ENCODE measurements at places on chromosomes 11 and 22.
A peak's percentile ranks its signal among the peaks of the same experiment; 100 is the strongest.

DNA sequence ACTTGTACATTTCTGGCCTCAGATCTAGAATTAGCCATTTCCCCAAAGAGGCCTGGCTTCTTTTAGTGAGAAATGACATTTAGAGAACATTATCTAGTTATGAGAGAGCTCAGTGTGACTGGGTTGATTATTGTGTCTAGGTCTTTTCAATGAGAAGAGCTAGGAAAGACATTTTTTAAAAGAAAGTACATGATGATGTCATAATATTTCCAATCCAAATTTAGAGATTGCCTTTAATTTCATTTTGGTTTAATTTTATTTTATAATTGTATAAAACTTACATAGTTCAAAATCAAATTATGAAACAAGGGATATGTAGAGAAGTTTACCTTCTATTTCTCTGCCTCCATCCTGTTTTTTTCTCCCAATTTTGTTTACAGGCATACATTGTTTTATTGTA lies 354.9 kb downstream of the TMEM135 start:
- no peak for DNase-seq

DNA sequence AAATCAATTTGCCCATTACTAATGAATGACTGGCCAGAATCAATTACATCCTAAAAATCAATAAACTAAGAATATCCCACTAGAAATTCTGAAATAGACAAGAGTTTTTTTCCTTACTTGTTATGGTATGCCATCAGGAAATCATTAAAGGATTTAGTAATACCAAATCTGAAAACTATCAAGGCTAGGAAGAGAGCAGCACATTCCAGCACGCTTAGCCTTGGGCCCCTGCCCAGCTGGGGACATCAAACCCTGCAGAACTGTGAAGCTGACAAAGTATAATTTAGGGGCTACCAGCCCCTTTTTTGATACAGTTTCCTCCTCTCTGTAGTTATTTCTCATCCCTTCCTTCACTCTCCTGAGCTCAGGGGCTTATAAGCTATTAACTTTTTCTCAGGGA lies 247.8 kb upstream of the ZC3H12C start:
- peak; percentile 72 for DNase-seq

DNA sequence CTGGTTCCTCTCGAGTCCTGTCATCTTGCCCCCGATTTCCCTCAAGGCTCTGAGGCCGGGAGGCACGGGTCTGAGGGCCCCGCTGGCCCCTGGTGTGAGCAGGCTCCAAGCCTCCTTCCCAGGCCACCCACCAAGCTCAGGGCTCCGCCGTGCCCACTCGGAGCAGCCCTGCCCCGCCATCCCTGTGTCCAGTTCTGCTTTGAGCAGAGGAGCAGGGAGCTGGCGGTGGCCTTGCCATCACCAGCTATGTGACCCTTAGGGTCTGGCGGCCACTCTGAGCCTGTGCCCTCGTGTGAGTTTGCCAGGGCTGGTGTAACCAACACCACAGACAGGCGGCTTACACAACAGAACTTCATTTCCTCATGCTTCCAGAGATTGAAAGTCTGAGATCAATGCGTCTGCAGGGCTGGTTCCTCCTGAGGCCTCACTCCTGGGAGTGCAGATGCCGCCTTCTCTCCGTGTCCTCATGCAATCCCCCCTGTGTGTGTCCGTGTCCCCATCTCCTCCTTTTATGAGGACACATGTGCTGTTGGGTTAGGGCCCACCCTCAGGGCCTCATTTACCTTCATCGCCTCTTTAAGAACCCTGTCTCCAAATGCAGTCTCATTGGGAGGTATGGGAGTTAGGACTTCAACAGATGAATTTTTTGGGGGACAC lies 36.5 kb upstream of the CELSR1 start:
- DNase-seq, result no peak

- DNase-seq, result no peak
These were observed 74.6 kb upstream of the SEPTIN5 start for GRCh38 chr22:19639610-19640135.

GRCh38 chr22:25362215-25362882 lies 142.9 kb downstream of the CRYBB2 start:
- DNase-seq, result peak; percentile 56

- DNase-seq, result peak; percentile 53
These were observed at the start of gene ELMOD1 for GRCh38 chr11:107590460-107591377. ELMOD1 (plus strand) TSS chr11:107591147; CDS start chr11:107618190, 27,043 bp downstream.

- DNase-seq, result no peak
These were observed 4.3 kb downstream of the ZFTA start for GRCh38 chr11:63764340-63764678.

DNA sequence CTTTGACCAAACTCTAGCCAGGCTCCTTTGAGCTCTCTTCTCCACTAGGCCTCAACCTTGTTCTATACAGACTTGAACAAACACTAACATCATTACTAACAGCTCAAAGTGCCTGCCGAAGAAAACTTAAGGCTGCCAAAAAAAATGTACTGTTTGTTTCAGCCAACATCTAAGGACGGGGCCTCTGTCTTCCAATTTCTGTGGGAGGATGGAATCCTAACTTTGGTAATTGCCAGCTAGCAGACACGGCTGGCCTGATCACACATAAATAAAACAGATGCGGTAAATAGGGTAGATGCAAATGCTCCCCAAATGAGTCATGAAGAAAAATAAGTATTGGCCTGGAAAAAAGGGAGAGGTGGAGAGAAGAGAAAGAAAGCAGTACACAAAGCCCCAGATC lies 394.3 kb downstream of the TMEM135 start:
- DNase-seq, result no peak

GRCh38 chr22:24400726-24401596 lies 26.4 kb upstream of the ADORA2A start:
- peak; percentile 24 for DNase-seq

GRCh38 chr11:119316729-119317591 lies at the start of gene MCAM:
MCAM (minus strand) TSS chr11:119317130; CDS start chr11:119317101, 29 bp downstream.
- DNase-seq, result peak; percentile 72

DNA sequence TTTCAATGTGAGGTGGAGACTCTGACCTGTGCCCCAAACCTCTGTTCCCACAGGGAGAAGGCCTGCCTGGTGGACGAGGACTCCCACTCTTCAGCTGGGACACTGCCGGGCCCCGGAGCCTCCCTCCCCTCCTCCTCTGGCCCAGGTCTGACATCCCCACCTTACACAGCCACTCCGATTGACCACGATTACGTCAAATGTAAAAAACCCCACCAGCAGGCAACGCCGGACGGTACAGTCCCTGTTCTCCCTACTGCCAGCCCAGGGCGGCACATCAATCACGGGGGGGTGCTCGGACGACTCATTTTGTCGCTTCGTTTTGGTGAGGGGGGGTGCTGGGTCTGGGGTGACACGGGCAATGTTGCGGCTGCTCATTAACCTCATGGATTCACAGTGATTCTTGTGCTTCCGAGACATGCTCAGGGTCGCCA lies 83.3 kb upstream of the SUSD2 start:
- no peak for DNase-seq

DNA sequence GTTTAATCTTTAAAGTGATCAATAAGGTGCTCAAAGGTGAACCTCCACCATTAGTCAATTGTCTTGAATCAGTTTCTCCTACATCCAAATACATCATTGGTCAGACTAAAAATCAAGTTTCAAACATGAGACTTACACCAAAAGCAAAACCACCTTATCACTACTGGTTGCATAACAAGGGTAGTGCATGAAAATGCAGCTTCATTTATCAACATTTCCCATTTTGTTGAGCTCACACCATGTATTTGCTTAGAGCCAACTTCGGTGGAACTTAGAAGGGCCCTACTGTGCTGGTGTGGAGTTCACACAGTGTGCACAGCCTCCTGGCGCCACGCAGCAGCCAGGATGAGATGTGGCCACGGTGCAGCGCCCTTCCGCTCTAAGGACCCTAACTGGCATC lies 23.1 kb upstream of the PHLDA2 start:
- no peak for DNase-seq

- DNase-seq, result no peak
These were observed 130.4 kb downstream of the ATXN10 start for GRCh38 chr22:45802054-45802453.

GRCh38 chr11:11848891-11849746 lies 7.3 kb downstream of the USP47 start:
- peak; percentile 68 for DNase-seq

DNA sequence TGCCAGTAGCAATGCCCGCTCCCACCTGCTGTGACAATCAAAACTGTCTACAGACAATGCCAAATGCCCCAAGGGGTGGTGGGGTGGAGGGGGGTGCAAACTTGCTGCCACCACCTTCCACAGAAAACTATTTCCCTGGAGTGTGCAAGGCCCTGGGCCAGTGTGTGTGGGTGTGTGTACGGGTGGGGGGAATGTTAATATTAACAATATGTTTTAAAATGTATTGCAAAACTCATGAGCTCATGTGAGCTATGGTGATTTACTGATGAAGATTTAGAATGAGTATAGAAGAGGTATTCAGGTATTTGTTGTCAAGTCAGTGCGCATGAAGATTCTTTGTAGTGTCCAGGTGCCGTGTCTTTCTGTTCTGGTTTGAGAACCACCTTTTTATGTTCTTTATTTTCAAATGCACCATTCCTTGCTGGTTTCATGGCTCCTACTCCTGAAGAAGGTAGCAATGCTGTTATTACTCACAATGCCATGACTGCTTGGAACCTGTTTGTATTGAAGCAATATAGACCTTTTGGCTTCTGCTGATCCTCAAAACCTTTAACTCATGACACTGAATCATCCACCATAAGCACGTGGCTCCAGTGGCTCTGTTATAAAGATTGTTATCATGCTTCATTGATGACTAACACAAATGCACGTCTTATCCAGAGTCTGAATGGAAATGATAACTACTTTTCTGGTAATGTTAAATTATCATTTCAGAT lies 29.9 kb upstream of the AQP11 start:
- DNase-seq, result peak; percentile 61

DNA sequence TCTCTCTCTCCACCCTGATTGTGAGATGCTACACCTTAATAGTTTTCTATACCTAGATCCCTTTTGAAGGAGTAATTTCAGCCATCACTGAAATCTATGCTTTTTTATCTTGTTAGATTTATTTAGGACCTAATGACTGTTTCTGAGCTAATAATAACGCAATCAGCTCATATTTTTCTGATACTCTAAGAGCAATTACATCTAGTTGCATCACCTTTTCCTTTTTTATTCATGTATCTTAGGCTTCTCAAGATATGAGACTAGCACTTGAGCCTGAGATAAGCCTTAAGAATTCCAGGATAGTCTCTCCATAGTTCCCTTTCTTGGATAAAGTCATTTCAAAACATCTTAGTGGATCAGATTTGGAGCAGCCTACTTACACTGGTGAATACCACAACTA lies 25.1 kb upstream of the CAVIN3 start:
- DNase-seq, result peak; percentile 35

DNA sequence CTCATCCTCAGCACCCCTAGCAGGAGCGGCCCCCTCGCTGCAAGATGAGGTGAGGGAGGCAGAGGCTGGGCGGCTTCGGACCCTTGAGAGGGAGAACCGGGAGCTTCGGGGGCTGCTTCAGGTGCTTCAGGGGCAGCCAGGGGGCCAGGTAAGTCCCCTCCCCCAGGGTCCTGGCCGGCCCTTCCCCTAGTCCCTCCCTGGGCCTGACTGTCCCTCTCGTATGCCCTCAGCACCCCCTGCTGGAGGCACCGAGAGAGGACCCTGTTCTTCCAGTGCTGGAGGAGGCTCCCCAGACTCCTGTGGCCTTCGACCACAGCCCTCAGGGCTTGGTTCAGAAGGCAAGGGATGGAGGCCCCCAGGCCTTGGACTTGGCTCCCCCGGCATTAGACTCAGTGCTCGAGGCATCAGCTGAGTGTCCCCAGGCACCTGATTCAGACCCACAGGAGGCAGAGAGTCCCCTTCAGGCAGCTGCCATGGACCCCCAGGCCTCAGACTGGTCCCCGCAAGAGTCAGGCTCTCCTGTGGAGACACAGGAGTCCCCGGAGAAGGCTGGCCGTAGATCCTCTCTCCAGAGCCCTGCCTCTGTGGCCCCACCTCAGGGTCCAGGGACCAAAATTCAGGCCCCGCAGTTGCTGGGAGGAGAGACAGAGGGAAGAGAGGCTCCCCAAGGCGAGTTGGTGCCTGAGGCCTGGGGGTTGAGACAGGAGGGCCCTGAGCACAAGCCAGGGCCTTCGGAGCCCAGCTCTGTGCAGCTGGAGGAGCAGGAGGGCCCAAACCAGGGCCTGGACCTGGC lies 4.0 kb downstream of the CCDC88B start:
- DNase-seq, result no peak

GRCh38 chr22:34427436-34427835 lies 507.2 kb upstream of the LARGE1 start:
- no peak for DNase-seq

GRCh38 chr22:18001040-18001893 lies 23.1 kb downstream of the MICAL3 start:
- DNase-seq, result peak; percentile 99

All from fibroblast of skin of scalp (primary cell).